ENCODE measurements at places on chromosomes 4 and X. TPM values are rescaled to one million over a fixed set of nuclear protein-coding genes. Genes with fewer than 3 reads are reported as not detected.

- peak; percentile 100 for DNase-seq
These were observed 35.9 kb upstream of the CXCL8 start for GRCh38 chr4:73704314-73705055.

DNA sequence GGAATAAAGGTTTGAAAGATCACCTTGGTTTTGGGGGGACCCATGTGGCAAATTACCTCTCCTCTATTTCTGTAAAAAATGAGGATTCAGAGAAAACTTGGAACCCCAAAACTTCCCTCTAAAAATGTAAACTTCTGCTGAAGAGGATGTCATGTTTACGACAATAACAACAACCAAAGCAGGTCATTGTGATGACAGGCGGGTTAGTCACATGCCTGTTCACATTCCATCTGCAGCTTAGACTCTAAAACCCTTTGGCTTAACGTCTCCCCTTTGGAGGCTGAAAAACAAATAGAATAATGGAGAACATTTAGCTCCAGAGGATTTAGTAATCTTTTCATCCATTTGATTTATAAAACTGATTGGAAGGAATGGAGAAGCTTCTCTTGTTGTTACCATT is 75.0 kb upstream of the FAM9C start:
- no peak for DNase-seq

Gene HSD17B13
- total RNA-seq: not detected

GRCh38 chr4:71456841-71457240 is 118.0 kb downstream of the SLC4A4 start:
- peak; percentile 62 for DNase-seq

DNA sequence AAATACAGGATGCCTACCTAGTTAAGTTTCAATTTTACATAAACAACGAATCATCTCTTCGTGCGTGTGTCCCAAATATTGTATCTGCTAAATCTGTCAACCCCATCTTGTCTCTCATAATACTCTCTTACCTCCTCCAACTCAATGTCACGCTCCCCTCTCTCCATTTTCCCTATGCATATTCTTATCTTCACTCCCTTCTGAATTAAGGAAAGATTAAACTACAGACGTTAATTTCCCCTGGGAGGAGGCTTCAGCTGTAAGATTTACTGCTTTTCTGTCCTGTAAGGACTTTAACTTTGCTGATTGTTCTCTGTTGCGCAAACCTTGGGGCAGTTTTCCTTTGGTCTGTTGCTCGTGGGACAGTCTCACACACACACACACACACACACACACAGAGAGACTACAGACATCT is 455 bp upstream of the ABCB7 start:
- DNase-seq: peak; percentile 11

DNA sequence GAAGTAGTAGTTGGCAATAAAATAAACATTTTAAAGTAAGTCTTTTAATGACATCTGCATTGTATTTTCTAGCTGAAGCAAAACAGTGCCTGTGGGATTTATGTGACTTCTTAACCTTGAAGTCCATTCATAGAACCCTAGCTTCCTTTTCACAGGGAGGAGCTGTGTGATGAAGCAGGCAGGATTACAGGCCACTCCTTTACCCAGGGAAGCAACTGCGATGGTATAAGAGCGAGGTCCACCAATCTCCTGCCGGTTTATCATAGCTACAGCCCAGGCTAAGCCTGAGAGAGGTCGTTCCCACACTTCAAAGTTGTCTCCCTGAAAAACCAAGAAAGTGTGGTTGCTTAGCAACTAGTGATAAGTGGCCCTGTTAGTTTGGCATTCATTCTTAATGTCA is 7.0 kb downstream of the RPL36A start:
- peak; percentile 6 for DNase-seq

- no peak for DNase-seq
These were observed 423.3 kb downstream of the CENPC start for GRCh38 chr4:67122029-67122428.

Measured in astrocyte (in vitro differentiated cells and primary cell).